ENCODE measurements at places on chromosomes 2 and 18.

GRCh38 chr2:109129921-109130722 is 1.1 kb downstream of the SH3RF3 start:
- no peak for DNase-seq

GRCh38 chr2:9230881-9231280 is 24.3 kb downstream of the ASAP2 start:
- no peak for DNase-seq

- DNase-seq: no peak
Measured at GRCh38 chr2:205858881-205859441, 176.7 kb downstream of the NRP2 start.

GRCh38 chr18:54280220-54280569 is 10.9 kb downstream of the POLI start:
- DNase-seq: peak; percentile 8

- DNase-seq: no peak
Measured at GRCh38 chr2:106745468-106745867, 140.5 kb downstream of the ST6GAL2 start.

DNA sequence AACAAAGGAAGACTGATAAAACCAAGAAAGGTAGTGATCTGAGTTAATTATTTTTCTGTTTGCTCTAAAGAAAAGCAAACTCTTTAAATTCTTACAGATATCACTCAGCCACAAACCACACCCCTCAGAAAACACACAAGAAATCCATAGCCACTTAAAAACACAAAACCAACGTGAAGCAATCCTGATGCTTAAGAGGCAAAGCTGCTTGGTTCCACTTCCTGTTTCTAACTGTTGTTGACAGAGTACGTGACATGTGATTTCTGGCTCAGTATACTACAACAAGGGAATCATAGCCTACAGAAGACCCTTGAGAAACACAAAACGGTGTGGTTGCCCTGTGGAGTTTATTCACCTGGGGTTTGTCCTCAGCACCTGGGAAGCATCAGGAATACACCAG is 240.9 kb upstream of the APCDD1 start:
- peak; percentile 77 for DNase-seq

DNA sequence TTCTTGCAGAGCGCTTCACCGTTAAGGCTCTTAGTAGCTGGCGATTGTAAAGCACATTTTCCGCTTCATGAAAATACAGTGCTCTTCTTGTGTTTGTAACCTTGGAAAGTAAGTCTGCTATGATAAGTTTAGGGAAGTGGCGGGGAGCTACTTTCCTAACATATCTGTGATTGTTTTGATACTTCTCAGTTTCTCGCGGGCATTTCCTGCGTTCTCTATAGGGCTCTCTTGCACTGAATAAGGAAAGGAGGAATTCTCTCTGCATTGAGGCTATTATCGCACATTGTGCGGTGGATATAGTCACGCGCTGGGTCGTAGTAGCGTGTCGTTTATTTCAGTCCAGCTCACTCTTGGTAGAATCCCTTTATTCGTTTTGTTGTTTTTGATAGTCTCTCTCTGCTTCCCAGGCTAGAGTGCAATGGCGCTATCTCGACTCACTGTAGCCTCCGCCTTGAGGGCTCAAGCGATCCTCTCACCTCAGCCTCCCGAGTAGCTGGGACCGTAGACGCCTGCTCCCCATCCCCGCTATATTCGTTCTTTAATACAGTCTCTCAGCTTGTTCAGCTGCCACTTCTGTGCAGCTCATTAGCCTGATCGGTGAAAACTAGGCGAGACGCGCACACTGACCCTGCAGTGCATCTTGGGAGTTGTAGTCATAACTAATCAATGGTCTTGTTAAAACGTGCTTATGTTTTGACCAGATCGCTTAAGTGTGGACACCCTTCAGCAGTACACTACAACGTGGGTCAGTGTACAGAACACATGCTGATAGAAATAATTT is 1.0 kb upstream of the PPP4R3B start:
- peak; percentile 71 for DNase-seq

- DNase-seq: peak; percentile 50
Measured at GRCh38 chr2:138421971-138422335, 79.6 kb upstream of the SPOPL start.

DNA sequence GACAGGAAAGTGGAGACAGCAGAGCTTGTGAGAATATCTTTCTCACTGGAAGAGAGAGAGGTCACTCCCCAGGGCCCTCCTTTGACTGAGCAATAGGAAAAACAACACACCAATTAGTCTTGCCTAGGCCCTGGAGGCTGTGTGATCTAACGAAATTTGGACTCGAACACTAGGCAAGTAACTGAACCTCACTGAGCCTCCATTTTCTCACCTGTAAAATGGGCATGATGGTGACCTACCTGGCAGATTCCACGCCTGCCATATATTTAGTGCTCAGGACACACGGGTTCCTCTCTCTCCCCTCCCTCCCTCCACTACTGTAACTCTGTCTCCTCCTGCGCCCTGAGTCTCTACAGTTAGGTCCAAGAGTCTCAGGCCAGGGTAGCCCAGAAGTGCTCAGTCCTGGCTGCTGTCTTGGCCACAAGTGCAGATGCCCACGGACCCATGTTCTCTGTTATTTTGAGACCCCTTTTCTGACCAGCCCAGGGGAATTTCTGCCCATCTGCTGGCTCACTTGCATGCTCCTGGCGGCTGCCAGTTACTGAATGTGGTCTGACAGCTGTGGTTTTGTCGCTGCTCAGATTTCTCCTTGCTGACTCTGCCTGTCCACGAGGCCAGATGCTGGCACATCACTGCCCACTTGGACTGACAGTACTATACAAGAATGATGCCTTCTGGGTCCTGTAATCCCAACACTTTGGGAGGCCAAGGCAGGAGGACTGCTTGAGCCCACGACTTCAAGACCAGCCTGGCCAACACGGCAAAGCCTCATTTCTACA is 9.6 kb upstream of the GIGYF2 start:
- DNase-seq: no peak

DNA sequence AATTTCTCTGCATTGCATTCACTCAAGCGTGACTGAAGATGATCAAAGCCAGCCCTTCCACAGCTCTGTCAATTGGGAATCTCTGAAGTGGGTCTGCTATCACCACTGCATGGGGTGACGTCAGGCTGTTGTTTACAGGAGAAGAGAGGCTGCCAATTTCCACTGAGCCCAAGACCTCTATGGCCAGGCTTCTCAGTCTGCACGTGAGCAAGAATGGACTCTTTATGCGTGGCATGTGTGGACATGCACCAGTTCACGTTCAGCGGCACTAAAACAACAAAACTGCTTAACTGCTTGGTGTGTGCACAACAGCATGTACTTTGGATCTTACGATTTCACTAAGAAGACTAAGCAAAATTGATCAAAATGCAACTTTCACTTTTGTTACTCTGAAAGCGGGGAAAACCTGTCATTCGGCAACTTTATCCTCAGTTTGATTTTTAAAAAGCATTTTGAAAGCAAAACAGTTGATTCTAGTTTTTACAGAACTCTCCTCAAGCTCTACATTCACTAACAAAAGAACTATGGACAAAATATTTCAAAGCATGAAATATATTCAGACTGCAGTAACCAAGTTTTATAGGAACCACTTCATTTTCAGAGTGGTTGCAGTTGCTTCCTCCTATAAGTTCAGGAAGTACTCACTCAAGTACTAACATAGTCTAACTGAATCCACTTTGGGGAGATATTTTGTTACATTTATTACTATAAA is 77.0 kb upstream of the SERTAD2 start:
- DNase-seq: peak; percentile 58

GRCh38 chr2:146927080-146927711 is 917.6 kb upstream of the ACVR2A start:
- DNase-seq: peak; percentile 73

- DNase-seq: no peak
Measured at GRCh38 chr2:240574386-240575100, 6.3 kb downstream of the RNPEPL1 start.

All from A673 (cell line).